ENCODE measurements at places on chromosomes 7 and 10.

- no peak for DNase-seq
Observed at GRCh38 chr10:51014680-51015389, 59.5 kb upstream of the PRKG1 start.

DNA sequence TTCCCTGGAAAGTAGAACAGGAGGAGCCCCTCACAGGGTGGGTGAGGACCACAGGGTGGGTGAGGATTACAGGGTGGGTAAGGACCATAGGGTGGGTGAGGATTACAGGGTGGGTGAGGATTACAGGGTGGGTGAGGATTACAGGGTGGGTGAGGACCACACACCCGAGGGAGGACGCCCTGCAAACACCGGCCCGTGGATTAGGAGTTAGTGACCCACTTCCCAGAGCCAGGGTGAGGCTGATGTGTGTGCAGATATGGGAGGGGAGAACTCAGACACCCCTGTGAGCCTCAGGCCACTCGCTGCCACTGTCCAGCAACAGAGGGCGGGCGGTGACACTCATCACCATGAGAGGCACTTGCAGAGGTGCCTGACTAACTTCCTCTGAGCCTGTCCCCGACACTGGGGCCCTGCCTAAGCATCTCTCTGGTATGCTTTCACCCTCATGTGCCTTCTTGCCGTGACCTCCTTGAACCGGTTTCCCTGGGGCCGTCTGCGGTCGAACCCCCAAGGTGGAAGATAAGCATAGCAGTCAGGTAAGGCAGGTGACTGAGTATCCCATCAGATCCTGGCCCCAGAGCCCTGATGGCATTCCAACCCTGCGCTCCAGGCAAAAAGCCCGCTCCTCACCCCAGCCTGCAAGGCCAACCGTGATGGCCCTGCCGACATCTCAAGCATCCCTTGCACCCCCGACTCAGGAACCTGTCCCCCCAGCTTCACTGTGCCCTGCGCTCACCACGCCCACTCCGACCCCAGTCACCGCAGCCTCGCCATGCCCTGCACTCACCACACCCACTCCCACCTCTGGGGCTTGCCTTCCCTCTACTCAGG lies 74.1 kb downstream of the FAM53B start:
- DNase-seq, result no peak

DNA sequence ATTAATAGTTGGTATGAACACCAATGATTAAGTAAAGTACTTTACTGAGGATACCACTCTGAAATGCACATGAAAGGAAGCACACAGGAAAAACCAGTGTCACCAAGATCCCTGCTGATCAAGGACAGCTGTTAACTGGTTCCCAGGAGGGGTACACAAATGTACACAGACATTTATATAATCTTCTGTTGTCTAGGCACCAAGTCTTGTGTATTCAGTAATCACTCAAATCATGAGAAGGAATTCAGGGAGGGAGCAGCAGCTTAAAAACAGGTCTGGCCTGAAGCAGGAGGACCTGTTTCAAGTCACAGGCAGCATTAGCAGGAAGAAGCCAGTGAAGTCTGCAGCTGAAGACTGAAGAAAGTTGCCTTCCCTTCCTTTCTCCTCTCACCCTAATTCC lies 18.7 kb downstream of the MPP7 start:
- no peak for DNase-seq

GRCh38 chr10:105875050-105875449 lies 1234.0 kb downstream of the SORCS3 start:
- no peak for DNase-seq

GRCh38 chr10:13048762-13049161 lies 47.2 kb upstream of the CCDC3 start:
- DNase-seq, result no peak

Measured in NCI-H1048 (cell line).